ENCODE measurements at places on chromosomes 1 and 21. TPM values are rescaled to one million over a fixed set of nuclear protein-coding genes. Genes with fewer than 3 reads are reported as not detected.

The EPHA2 gene
- total RNA-seq: not detected

GRCh38 chr1:181821701-181822100 lies 239.8 kb downstream of the ZNF648 start:
- DNase-seq: no peak

DNA sequence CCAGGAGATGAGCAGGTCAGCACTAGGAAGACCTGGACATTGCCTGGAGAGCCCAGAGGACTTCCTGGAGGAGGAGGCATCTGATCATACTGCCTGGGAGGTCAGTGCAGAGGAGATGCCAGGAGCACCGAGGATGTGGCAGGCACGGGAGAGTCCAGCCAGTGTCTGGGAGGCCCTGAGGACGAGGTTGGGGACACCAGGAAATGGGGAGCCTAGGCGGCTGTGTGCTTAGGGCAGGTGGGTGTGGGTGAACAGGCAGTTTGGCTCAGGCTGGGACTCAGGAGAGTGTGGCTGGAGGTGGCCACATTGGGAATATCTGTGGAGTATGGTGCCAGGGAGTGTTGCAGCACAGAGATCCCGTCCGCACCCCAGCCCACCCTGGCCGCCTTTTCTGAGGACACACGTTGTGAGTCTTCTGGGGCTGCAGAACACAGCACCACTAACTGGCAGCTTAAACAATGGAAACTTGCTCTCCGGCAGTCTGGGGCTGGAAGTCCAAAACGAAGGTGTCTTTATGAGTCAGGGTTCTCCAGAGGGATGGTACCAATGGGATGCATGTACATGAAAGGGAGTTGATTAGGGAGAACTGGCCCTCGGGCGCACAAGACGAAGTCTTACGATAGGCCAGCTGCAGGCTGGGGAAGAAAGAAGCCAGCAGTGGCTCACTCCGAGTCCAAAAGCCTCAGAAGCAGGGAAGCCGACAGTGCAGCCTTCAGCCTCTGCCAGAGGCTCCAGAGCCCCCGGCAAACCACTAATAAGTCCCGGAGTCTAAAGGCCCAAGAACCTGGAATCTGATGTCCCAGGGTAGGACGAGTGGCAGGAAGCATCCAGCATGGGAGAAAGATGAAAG lies 58.0 kb downstream of the FAAP20 start:
- DNase-seq: no peak

DNA sequence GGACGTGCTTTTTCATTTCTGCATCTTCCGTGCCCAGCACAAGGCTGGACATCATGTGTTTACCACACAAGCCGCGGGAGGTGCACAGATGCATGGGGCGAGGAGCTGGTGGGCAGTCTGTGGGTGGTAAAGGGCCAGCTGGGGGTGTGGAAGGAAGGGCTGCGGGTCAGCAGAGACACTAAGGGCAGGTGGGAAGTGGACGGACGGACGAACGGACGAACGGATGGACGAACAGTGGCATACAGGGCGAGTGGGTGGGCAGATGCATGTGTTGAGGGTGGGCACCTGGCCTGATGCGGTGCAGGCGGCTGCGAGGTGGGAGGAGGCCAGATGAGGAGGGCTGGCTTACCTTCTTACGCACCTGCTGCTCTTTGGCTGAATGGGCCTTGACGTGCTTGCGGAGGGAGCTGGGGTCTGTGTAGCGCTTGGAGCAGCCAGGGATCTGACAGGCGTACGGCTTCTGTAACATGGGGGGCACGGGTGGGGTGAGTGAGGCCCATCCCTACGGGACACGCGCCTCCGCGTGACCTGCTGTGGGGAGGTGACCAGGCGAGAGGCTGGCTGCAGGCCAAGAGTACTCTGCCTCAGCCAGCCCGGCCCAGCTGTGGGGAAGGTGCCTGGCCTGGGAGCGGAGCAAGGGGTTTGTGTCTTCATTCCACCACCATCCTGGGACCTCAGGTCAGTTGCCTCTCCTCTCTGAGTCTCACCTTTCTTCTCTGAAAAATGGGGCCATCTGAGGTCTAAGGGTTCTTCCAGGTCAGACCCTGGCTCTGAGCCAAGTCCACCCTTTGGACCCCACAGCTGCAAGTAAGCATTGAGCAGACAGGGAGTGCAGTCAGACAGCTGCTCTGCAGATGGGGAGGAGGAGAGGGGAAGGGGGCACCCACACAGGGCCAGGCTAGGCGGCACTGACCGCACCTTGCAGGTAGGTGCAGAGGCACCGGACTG lies 65.5 kb downstream of the DMRTB1 start:
- no peak for DNase-seq

DNA sequence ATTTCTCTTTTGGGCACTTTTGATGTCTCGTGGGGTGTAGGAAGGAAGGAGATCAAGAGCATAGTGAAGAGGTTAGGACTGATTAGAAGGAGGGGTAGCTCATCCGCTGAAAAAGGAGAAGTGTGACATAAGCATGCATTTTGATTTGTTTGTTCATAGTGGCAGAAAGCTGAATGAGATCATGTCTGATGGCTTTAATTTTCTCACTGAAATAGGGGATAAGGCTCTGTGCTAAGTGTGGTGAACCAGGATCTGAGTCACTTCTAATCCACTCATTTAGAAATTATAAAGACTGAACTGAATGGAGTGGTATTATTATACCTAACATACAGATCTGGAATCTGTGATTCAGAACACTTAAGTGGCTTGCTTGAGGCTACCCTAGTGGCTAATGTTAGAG lies 344.5 kb downstream of the PDE4B start:
- DNase-seq: no peak

GRCh38 chr1:161915978-161916377 lies 107.7 kb downstream of the OLFML2B start:
- no peak for DNase-seq

DNA sequence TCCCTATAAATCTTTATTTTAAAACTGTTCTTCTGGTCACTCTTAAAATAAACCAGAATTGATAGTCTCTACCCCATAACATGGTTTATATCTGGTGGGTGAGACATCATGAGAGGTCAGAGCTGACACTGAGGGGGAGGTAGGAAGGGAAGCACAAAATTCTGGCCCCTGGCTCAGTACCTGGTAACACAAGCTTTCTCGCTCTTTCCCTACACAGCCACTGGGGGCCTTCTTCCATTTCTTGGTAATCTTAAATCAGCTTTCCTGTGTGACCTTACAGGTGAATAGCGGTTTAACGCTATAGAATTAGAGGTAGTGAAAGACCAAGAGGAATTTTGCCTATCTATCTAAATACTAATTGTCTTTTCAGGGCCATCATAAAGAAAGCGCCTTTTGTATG lies 5.4 kb downstream of the CRNN start:
- no peak for DNase-seq

DNA sequence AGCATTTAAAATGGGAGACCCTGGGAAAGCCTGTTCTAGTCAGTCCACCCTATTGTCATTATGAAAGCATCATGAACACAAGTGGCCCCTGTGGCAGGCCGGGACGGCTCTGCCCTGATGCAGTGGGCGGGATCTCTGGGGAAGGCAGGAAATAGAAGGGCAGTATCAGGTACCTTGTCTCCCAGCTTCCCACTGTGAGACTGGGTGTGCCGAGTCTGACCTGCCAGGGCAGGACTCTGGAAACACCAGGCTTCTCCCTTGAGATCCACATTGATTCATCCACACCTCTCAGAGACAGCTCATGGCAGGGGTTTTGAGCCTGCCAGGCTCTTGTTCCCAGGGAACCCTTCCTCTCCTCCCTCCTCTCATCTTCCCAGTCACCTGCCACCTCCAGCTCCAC lies 24.5 kb upstream of the GNPAT start:
- no peak for DNase-seq

DNA sequence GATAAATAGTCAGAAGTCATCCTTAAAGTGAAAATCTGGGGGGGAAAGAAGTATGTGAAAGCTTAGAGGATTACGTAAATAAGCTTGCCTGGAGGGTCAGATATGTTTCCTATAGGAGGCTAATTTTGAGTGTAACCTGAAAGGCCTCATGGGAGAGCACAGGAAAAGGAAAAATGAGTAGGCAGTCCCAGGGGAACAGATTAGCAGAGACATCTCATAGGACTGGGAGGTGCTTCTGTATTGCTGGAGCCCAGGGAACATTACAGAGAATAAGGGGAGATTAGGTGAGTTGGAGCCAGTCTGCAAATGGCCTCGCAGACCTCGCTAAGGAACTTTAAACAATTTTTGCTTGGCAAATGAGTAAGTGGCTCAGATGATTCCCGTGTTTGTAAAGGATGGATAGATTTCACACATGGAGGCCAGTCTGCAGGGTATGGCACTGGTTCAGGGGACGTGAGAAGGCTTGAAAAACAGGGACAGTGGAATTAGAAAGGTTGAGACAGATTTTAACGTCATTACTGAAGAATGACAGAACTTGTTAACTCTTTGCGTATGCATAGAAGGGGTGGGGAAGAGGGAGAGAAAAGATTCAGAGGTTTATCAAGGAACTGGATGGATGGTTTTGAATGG lies 149.1 kb downstream of the GREM2 start:
- DNase-seq: no peak

The CD101 gene
- not detected for total RNA-seq

- peak; percentile 84 for DNase-seq
Observed at GRCh38 chr1:26275580-26276431, 4.1 kb upstream of the SH3BGRL3 start.

- peak; percentile 59 for DNase-seq
Observed at GRCh38 chr1:9822897-9823692, 670 bp downstream of the CLSTN1 start.

GRCh38 chr1:3691421-3692204 lies 39.3 kb downstream of the TP73 start:
- no peak for DNase-seq

GRCh38 chr1:197909384-197909783 lies 7.0 kb downstream of the C1orf53 start:
- no peak for DNase-seq

DNA sequence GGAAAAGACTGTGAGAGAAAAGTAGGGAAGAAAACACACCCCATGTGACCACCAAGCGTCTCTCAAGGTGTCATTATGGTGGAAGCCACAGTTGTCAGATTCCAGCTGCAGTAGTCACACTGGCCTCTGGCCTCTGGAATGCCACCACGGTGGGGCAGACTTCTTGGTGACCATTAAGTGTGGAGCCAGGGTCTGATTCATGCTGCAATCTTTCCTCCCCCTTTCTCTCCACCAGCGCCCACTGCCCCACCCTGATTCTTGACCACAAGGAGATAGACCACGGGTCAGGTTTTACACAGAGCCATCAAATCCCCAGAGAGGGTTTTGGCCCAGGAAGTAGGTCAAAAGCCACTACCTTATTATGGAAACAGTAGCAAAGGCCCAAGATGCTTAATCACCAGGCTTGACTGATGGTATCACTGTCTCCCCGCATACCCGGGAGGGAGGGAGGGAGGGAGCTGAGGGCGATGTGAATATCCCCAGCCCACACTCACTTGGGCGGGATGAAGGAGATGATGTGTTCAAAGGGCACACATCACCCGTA lies 52.7 kb upstream of the GRHL3 start:
- no peak for DNase-seq

- no peak for DNase-seq
Observed at GRCh38 chr1:151581451-151581850, 30.4 kb upstream of the SNX27 start.

The BPNT1 gene
- 27.7 TPM for total RNA-seq

DNA sequence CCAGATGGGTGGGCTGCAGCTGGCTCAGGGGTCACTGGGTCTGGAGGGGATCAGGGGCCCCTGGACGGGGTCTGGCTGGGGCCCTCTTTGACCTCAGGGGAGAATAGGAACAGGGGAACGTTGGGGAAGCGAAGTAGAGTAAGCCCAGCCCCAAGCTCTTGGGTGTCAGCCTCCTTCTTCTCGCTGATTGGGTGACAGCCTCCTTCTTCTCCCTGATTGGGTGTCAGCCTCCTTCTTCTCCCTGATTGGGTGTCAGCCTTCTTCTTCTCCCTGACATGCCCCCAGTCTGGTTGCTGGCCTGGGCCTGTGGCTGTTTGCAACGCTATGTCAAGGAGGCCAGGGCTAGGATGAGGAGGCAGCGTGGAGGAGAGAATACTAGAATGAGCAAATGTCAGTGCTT lies 76.7 kb upstream of the CASZ1 start:
- DNase-seq: no peak

DNA sequence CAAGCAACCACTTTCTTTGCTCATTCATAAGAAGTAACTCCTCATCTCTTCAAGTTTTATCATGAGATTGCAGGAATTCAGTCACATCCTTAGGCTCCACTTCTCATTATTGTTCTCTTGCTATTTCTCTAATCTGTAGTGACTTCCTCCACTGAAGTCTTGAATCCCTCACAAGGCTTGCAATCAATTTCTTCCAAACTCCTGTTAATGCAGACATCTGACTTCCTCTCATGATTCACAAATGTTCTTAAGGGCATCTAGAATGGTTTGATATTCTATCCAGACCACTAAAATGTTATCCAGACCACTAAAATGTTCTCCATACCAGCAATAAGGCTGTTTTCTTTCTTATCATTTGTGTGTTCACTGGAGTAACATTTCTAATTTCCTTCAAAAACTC lies 528.1 kb downstream of the DPYD start:
- no peak for DNase-seq

DNA sequence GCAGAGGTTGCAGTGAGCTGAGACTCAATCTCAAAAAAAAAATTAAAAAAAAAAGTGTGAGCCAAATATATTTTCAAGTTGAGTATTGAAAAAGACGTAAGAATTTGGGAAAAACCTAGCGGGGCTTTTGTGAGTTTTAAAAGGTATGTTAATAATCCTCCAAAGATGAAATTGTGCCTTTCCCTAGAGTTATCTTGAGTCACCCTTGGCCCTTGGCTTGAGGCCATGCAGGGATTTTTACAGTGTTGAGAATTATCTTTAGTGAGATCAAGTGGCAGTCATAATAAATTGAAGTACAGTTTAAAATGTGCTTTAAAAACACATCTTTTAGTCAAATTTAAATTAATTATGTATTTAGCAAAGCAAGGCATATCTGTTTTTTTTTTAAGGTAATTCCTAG lies 32.7 kb downstream of the PPP2R5A start:
- no peak for DNase-seq

GRCh38 chr1:156081180-156081916 lies 917 bp downstream of the MEX3A start:
- no peak for DNase-seq

The PCBP3 gene
- total RNA-seq: 1.3 TPM

The PPIAL4G gene
- 1.3 TPM for total RNA-seq

DNA sequence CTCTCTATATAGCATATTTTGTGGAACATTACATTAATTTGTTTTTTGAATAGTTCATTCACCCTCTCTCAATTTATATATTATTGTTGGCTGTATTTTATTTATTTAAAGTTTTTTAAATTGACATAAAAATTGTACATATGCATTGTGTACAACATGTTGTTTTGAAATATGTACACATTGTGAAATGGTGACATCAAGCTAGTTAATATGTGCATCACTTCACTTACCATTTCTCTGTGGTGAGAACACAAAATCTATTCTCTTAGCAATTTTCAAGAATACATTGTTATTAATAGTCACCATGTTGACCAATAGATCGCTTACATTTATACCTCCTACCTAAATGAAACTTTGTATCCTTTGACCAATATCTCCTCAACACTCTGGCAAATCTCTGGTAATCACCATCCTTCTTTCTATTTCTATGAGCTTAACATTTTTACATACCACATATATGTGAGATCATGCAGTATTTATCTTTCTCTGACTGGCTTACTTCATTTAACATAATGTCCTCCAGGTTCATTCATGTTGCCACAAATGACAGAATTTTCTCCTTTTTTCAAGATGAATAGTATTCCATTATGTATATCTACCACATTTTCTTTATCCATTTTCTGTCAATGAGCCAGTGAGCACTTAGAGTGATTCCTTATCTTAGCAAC lies 180.9 kb upstream of the DEPDC1 start:
- no peak for DNase-seq

GRCh38 chr1:206457408-206458120 lies 12.7 kb upstream of the IKBKE start:
- DNase-seq: no peak

GRCh38 chr1:20948101-20948500 lies 161.0 kb upstream of the HP1BP3 start:
- DNase-seq: no peak

GRCh38 chr1:227844320-227845146 lies 29.1 kb downstream of the PRSS38 start:
- DNase-seq: no peak
